SJCRH30 (cell line): ENCODE measurements at places on chromosomes 3 and 15. TPM values are rescaled to one million over a fixed set of nuclear protein-coding genes. Genes with fewer than 3 reads are reported as not detected.

CPLX3 gene
- total RNA-seq = not detected in 2 replicates

PSTPIP1 gene
- 11.7 and 13.4 TPM in 2 replicates for total RNA-seq

ZNF660 gene
- total RNA-seq = 6.5 and 8.3 TPM in 2 replicates

IQGAP1 gene
- 85.0 and 100 TPM in 2 replicates for total RNA-seq

UACA gene
- total RNA-seq = 30.3 and 47.1 TPM in 2 replicates

CCDC13 gene
- 0.33 and 0.34 TPM in 2 replicates for total RNA-seq

C3orf22 gene
- not detected in 2 replicates for total RNA-seq

TM4SF1 gene
- 5.4 and 5.7 TPM in 2 replicates for total RNA-seq

ZMAT3 gene
- 6.9 and 7.1 TPM in 2 replicates for total RNA-seq

TOPAZ1 gene
- 0.10 and 0.12 TPM in 2 replicates for total RNA-seq

WDR93 gene
- total RNA-seq = not detected in 2 replicates

CCRL2 gene
- total RNA-seq = not detected in 2 replicates

TLR9 gene
- not detected in 2 replicates for total RNA-seq

BOC gene
- total RNA-seq = 13.4 and 15.3 TPM in 2 replicates

UNC45A gene
- 40.7 and 42.4 TPM in 2 replicates for total RNA-seq

MESP1 gene
- total RNA-seq = not detected in 2 replicates

STRC gene
- 0.13 and 0.42 TPM in 2 replicates for total RNA-seq

CCR3 gene
- not detected in 2 replicates for total RNA-seq

KBTBD8 gene
- 3.2 and 3.7 TPM in 2 replicates for total RNA-seq

SPINK8 gene
- not detected in 2 replicates for total RNA-seq

CPNE9 gene
- 0.06 TPM in 1 of 2 replicates, not detected in the other for total RNA-seq

GOLGA6L7 gene
- 0.06 and 0.15 TPM in 2 replicates for total RNA-seq

CHST13 gene
- not detected in 2 replicates for total RNA-seq

GOLGA6B gene
- total RNA-seq = not detected in 2 replicates

APOD gene
- 0.12 and 0.33 TPM in 2 replicates for total RNA-seq

SLC30A4 gene
- 4.4 and 5.0 TPM in 2 replicates for total RNA-seq

SGO1 gene
- 22.7 and 26.6 TPM in 2 replicates for total RNA-seq

SLC22A13 gene
- 0.08 and 0.10 TPM in 2 replicates for total RNA-seq

AGTR1 gene
- total RNA-seq = 0.18 and 0.43 TPM in 2 replicates

ASB14 gene
- 0.08 TPM in 1 of 2 replicates, not detected in the other for total RNA-seq

NOX5 gene
- not detected in 2 replicates for total RNA-seq

CYP1A1 gene
- not detected in 2 replicates for total RNA-seq

AHSG gene
- total RNA-seq = not detected in 2 replicates
